ENCODE measurements at places on chromosomes 12 and 14. TPM values are rescaled to one million over a fixed set of nuclear protein-coding genes. Genes with fewer than 3 reads are reported as not detected.

DNA sequence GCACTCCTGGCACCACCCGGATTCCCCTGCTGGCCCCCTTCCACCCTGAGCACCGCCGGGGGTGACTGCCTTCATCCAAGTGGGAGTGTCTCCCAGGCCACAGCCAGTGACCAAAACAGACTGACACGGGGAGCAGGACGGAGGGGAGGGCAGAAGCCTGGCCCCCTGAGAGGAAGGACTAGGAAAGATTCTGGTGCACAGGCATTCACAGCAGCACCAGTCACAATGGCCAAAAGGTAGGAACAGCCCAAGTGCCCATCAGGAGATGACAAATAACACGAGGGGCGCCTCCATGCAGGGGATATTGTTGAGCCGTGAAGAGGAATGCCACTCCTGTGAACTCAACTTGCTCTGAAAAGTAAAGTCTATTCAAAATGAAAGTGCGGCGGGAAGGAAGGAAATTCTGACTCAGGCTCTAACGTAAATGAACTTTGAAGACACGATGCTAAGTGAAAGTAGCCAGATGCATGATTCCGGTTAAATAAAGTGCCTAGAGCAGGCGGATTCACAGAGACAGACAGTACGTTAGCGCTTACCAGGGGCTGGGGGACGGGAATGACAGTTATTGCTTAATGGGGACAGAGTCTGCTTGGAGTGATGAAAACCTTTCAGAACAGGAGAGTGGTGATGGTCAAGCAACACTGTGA, 146.1 kb upstream of the NCOR2 start:
- H3K27ac ChIP-seq, result peak overlapping the region; percentile 87
- peak overlapping the region; percentile 4 for H3K4me3 ChIP-seq
- no peaks in the 10 kb centered on the region for H3K27me3 ChIP-seq
- H3K36me3 ChIP-seq, result no peaks in the 10 kb centered on the region
- DNase-seq, result peak; percentile 88

DNA sequence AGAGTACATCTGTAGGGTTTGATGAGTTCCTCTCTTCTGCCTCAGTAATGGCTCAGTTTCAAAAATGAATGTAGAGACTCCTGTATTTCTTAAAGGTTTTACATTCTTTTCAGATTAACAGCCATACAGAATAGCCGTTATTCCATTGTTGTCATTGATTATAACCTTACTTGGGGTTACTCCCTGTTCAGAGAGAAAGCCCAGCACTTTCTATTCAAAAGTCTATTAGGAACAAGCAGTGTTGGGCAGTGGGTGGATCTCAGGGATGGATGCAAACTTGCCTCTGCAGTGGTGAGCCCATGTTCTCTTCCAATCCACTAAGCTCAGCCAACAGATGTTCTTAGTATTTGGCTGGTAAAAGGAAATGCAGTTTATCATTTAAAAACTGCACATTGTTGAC, 342.6 kb upstream of the E2F7 start:
- H3K4me3 ChIP-seq, result no peak overlapping the region
- no peaks in the 10 kb centered on the region for H3K36me3 ChIP-seq
- H3K4me1 ChIP-seq, result no peaks in the 10 kb centered on the region
- no peaks in the 10 kb centered on the region for H3K27me3 ChIP-seq

- H3K4me3 ChIP-seq, result no peak overlapping the region
- H3K27me3 ChIP-seq, result no peaks in the 10 kb centered on the region
- no peak overlapping the region for H3K27ac ChIP-seq
- H3K4me1 ChIP-seq, result no peaks in the 10 kb centered on the region
- H3K36me3 ChIP-seq, result no peaks in the 10 kb centered on the region
These were observed 398.9 kb downstream of the EGLN3 start for GRCh38 chr14:33551963-33552362.

DNA sequence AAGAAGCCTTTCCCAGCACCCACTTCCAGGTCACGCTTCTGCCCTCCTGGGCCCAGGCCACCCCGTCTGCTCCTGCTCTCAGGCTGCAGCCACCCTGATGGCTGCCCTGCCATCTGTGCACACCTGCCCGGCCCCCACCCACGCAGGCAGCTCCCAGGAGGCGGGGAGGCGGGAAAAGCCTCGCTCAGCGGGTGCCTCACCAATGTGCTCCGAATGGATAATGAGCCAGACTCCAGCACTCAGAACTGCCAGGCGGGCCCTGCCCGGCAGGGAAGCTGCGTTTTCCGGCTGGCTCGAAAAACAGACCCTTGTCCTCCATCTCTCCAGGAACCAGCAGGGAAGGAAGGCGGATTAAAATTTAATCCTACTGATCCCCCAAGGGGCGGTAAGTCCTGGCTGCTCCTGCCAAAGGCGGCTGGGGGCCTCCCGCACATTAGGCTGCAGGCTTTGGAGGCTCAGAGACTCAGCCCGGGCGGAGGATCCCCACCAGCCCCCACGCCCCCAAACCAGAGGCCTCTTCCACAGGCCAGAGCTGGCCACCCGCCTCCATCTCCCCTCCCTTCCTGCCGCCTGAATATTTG, 104.0 kb downstream of the NCOR2 start:
- H3K27ac ChIP-seq, result no peak overlapping the region
- H3K27me3 ChIP-seq, result no peaks in the 10 kb centered on the region
- no peaks in the 10 kb centered on the region for H3K4me1 ChIP-seq
- peaks cover 76% of the 10 kb centered on the region for H3K36me3 ChIP-seq
- H3K4me3 ChIP-seq, result no peak overlapping the region

DNA sequence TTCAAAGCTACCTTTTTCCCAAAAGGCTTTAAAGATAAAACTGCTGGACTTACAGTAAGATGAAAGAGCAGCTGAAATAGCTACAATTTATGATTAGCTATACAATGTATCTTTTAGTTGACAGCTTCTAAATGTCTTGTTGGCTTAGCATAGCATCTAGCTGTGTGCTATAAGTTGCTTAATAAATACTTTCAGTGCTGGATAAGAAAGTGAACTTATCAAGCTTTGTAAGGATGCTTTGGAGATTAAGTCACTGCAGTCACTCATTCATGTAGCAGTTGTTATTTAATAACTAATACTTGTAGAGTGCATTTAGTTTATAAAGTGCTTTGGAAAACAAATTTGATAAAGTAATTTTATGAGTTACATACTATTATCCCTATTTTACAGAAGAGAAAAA, 14.6 kb downstream of the CFAP54 start:
- H3K27me3 ChIP-seq, result no peaks in the 10 kb centered on the region
- H3K27ac ChIP-seq, result no peak overlapping the region
- DNase-seq, result no peak
- no peak overlapping the region for H3K4me3 ChIP-seq
- H3K36me3 ChIP-seq, result no peaks in the 10 kb centered on the region
- peaks cover 24% of the 10 kb centered on the region for H3K4me1 ChIP-seq

The L3HYPDH gene
- total RNA-seq, result 35.2 TPM

GRCh38 chr12:128571906-128572810, 251.6 kb downstream of the SLC15A4 start:
- no peak overlapping the region for H3K27ac ChIP-seq
- DNase-seq, result no peak
- peaks cover 5% of the 10 kb centered on the region for H3K27me3 ChIP-seq

DNA sequence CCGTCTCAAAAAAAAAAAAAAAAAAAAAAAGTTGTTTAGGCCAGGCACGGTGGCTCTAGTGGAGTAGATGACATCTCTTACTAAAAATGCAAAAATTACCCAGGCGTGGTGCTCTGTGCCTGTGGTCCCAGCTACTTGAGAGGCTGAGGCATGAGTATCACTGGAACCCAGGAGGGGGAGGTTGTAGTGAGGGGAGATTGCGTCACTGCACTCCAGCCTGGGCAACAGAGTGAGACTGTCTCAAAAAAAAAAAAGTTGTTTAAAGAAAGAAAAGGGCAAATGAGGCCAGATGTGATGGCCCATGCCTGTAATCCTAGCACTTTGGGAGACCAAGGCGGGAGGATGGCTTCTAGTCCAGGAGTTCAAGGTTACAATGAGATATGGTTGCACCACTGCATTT, 36.6 kb upstream of the SPPL3 start:
- H3K4me1 ChIP-seq, result peaks cover 4% of the 10 kb centered on the region
- no peaks in the 10 kb centered on the region for H3K27me3 ChIP-seq
- no peak overlapping the region for H3K4me3 ChIP-seq
- H3K36me3 ChIP-seq, result no peaks in the 10 kb centered on the region
- DNase-seq, result no peak

DNA sequence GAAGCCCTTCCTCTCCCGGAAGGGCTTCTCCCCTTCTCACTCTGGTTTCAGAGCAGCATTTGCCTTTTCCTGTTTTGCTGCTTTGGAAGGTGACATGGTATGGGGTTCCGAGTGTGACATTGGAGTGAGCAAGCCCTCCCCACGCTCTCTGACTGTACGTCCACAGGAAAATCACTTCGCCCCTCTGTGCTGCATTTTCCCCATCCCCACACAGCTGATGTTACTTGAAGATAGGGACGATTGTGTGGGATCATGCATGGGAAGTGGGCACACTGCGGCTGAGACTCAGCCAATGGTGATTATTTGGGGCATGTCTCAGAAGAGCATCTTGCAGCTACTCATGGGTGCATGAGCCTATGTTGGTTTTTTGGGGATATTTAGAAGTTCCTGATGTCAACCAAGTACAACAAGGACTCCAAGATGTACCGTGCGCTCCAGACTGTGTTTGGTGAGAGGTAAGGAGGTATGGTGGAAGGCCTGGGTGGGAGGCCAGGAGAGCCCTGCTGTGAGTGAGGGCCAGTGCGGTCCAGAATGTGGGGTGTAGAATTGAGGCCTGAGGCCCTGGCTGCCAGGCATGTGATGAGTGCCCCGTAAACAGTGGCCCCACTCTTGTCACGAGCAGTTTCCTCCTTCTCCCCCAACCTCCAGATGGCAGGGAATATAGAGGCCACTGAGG, 15.1 kb downstream of the CYP46A1 start:
- H3K27me3 ChIP-seq, result no peaks in the 10 kb centered on the region
- DNase-seq, result no peak
- no peak overlapping the region for H3K27ac ChIP-seq
- peaks cover 6% of the 10 kb centered on the region for H3K36me3 ChIP-seq

GRCh38 chr14:71739273-71739990, 192.8 kb upstream of the RGS6 start:
- no peaks in the 10 kb centered on the region for H3K4me1 ChIP-seq
- no peak overlapping the region for H3K4me3 ChIP-seq
- no peak overlapping the region for H3K27ac ChIP-seq
- H3K27me3 ChIP-seq, result no peaks in the 10 kb centered on the region
- H3K36me3 ChIP-seq, result peaks cover 30% of the 10 kb centered on the region
- no peak for DNase-seq

The MAP1LC3B2 gene
- 16.9 TPM for total RNA-seq

The MYBPC1 gene
- total RNA-seq, result 0.45 TPM

- H3K4me1 ChIP-seq, result no peaks in the 10 kb centered on the region
- no peaks in the 10 kb centered on the region for H3K27me3 ChIP-seq
- peaks cover 89% of the 10 kb centered on the region for H3K36me3 ChIP-seq
- no peak overlapping the region for H3K4me3 ChIP-seq
- no peak overlapping the region for H3K27ac ChIP-seq
- no peak for DNase-seq
These were observed 74.7 kb downstream of the APAF1 start for GRCh38 chr12:98719515-98720504.

The KRT71 gene
- total RNA-seq, result not detected

DNA sequence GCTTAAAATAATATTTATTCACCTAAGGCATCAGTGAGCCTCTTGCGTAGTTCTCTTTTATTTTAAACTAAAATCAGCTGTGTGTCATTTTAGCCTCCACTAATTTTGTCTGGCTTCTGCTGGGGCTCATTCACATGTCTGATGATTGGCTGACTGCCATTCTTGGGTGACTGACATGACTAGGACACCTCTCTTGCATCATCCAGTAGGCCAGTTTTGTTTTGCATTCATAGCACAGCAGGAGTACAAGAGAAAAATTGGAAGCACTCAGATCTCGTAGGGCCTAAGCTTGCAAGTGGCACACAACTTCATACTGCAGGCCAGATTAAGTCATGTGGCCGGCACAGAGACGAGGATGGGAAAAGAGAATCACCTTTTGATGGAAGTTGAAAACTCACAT, 1226.5 kb downstream of the GALC start:
- H3K27me3 ChIP-seq, result no peaks in the 10 kb centered on the region
- H3K27ac ChIP-seq, result no peak overlapping the region
- H3K4me1 ChIP-seq, result no peaks in the 10 kb centered on the region

DNA sequence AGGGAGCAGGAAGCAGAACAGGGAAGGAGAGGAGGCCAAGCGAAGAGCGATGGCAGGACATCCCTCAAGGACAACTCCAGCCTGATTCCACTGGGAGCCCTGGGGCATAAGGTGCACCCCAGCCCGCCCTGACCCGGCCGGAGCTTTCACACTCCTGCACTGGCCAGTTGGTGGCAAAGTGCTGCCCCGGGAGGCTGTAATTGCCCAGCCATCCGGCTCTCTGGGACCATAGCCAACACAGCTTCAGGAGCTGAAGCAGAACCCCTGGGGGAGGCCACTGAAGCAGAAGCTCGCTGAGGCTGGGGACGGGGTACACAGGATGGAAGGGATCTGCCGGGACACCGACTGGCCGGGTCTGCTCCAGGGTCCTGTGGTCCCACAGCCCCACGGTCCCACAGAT, 41.9 kb upstream of the BEGAIN start:
- H3K4me3 ChIP-seq, result no peak overlapping the region
- no peaks in the 10 kb centered on the region for H3K27me3 ChIP-seq
- no peaks in the 10 kb centered on the region for H3K4me1 ChIP-seq
- H3K36me3 ChIP-seq, result no peaks in the 10 kb centered on the region

DNA sequence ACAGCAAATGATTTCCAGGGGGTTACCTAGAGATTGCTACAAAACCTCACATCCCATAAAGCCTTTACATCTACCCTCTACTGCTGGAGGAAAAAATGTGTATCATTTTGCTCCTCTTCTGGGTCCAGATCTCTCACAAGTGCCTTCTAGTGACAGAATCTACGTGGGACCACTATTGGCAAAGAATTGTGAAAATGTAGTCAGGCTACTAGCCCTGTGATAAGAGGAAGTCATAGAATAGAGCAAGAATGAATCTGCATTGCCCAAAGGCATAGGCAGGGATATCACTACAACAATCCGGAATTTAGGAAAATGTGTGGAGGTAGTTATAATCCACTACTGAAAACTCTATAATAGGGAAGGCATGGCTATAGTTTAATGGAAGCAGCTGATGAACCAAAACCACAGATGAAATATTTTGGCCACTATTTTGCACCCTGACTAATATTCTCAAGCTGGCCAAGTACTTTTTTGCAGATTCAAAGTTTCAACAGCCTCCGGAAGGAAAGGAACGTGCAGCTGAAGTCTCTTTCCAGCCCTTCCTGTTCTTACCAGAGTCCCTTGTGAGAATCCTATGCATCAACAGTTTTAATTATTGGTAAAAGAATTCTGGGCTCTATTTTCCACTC, 176.8 kb downstream of the PHLDA1 start:
- no peak overlapping the region for H3K27ac ChIP-seq
- H3K4me1 ChIP-seq, result no peaks in the 10 kb centered on the region
- H3K4me3 ChIP-seq, result no peak overlapping the region
- no peaks in the 10 kb centered on the region for H3K36me3 ChIP-seq

All from stomach (tissue), 19 donors.